ENCODE measurements at places on chromosomes 13 and 19.

GRCh38 chr13:28492569-28493367 lies 2.2 kb downstream of the FLT1 start:
- no peak for DNase-seq

- peak; percentile 69 for DNase-seq
Observed at GRCh38 chr13:113491418-113491883, 940 bp upstream of the DCUN1D2 start.

GRCh38 chr19:32040236-32040635 lies 305.2 kb upstream of the ZNF507 start:
- DNase-seq, result no peak

- no peak for DNase-seq
Observed at GRCh38 chr19:47438793-47439220, 19.5 kb upstream of the MEIS3 start.

DNA sequence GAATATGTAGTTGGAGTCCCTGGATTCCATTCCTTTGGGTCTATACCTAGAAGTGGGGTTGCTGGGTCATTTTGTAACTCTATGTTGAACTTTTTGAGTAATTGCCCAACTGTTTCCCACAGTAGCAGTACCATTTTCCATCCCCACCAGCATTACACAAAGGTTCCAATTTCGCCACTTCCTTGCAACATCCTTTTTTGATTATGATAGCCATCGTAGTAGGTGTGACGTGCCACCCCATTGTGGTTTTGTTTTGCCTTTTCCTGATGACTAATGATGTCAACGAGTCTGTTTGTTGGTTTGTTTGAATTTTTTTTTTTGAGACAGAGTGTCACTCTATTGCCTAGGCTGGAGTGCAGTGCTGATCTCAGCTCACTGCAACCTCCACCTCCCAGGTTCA lies 3.3 kb upstream of the PEX11G start:
- DNase-seq, result no peak

DNA sequence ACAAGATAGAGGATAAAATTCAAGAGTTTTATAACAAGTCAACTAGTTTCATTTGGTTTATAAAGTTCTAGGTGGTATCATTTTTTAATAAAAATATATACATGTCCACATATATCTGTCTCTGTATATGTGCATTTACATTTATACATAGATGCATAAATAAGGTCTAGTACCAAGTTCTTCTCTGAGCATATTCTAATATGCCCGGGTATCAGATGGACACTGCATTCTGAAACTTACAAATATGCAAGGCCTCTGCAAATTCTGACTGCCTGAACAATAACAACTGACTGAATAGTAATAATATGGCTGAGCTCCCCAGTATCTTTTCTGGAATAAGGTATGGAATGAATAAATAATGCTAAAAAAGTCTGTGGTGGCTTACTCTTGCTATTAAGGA lies 304.8 kb downstream of the KLF12 start:
- DNase-seq, result no peak

- no peak for DNase-seq
Observed at GRCh38 chr19:4368128-4368820, 24.9 kb downstream of the MPND start.

- no peak for DNase-seq
Observed at GRCh38 chr13:24348797-24349515, 39.6 kb downstream of the C1QTNF9 start.

GRCh38 chr19:7969555-7969939 lies 26.1 kb upstream of the TIMM44 start:
- no peak for DNase-seq

GRCh38 chr19:34173193-34173956 lies 1.1 kb downstream of the LSM14A start:
- DNase-seq, result no peak

GRCh38 chr19:49400029-49400428 lies 12.0 kb downstream of the KASH5 start:
- DNase-seq, result no peak

- DNase-seq, result no peak
Observed at GRCh38 chr13:25971459-25972145, 80.2 kb downstream of the SHISA2 start.

DNA sequence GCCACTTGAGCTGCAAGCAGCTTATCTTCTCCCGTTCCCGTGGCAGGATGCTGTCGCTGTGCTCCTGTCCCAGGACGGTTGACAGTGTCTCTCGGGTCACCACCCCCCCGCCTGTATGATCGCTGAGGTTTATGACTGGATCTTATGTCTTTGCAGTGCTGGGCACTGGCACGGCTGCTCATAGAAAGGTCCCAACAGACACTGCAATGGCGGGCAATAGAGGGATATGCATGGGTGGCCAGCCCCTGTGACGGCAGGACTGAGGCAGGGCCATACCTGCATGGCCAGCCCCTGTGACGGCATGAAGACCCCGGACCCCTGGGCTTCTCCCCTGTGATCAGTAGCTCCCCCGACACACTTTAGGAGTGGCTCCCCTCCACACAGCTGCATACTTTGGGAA lies 307.2 kb downstream of the TEX29 start:
- DNase-seq, result no peak

- DNase-seq, result peak; percentile 44
Observed at GRCh38 chr19:821231-821824, 427 bp downstream of the PLPPR3 start.

DNA sequence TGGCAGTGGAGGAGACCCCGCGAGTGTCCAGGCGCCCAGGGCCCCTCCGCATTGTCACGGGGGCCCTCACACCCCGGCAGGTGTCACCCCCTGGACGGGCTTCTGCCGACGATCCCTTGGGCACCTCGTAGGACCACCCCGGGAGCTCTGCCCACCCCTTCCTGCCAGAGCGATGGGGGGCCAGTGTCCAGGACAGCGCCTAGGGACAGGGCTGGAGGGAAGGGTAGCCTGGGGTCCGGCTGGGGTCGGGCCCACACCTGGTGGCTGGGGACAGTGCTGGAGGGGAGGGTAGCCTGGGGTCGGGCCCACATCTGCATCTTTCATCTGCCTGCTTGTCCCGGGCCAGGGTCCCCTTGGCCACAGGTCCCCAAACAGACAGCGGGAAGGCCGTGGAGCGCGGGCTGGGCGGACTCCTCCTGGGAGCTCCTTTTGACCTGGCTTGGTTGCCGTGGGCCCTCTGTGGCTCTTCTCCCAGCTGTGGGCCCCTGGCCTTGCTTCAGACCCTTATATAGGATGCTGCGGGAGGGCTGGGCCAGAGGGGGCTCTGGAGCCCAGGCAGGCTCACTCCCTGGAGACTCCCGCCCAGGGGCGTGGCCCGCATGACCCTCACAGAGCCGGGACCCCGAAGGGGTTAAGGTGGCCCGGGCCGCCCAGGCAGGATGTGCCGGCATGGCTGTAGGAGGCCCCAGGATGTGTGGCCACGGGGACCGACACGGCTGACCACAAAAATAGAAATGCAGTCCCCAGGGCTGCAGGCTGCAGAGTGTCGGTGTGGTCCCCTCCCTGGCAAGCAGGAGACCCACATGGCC lies 74.1 kb upstream of the MCF2L start:
- no peak for DNase-seq

GRCh38 chr19:16325161-16325527 lies 518 bp downstream of the KLF2 start:
- DNase-seq, result peak; percentile 55

- peak; percentile 57 for DNase-seq
Observed at GRCh38 chr19:17227798-17228367, 1.9 kb downstream of the OCEL1 start.

DNA sequence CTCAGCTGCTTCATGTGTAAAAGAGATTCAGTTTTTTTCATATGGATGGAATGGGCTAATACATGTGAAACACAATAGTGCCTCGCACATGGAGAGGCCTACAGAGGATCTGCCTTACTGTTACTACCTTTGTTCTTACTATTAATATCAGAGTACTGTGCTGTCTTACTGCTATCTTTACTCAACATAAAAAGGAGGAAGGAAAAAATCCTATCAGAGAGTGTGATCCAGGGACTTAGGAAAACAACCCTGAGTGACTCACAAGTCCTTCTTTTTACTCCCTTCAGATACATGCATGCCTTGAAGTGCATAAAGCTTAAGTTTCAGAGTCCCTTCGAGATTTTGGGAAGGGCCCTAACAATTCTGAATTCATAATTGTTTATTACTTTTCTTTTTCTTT lies 136.8 kb downstream of the TBC1D4 start:
- no peak for DNase-seq

- no peak for DNase-seq
Observed at GRCh38 chr13:102580552-102581169, 16.1 kb upstream of the TPP2 start.

DNA sequence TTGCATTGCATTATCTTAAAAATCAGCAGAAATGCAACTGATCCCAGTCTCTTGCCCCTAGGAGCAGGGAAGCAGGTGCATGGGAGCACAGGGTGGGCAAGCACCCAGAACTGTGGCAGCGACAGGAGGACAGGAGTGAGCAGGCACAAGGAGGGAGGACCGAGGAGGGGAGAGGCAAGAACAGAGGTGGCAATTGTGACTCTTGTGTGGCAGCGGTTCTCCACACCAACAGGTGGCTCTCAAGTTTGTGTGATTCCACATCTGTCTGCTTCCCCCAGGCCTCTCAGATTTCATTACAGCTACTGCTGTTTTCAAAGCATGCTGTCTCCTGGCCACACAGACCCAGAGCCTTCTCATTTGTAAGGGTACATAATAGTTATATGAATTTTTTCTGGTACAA lies 108.5 kb downstream of the STK24 start:
- no peak for DNase-seq

GRCh38 chr19:1155352-1156304 lies 18.4 kb downstream of the SBNO2 start:
- DNase-seq, result no peak

DNA sequence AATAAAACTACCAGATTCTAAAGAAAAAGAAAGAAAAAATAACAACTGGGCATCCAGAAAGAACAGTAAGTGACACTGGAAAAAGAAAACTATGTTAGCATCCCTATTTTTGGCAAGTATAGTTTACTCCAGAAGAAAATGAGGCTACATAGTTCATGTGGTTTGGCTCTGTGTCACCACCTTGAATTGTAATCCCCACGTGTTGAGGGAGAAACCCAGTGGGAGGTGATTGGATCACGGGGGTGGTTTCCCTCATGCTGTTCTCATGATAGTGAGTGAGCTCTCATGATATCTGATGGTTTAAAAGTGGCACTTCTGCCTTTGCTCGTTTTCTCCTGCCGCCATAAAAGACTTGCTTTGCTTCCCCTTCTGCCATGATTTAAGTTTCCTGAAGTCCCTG lies 76.9 kb downstream of the ITGBL1 start:
- DNase-seq, result no peak

DNA sequence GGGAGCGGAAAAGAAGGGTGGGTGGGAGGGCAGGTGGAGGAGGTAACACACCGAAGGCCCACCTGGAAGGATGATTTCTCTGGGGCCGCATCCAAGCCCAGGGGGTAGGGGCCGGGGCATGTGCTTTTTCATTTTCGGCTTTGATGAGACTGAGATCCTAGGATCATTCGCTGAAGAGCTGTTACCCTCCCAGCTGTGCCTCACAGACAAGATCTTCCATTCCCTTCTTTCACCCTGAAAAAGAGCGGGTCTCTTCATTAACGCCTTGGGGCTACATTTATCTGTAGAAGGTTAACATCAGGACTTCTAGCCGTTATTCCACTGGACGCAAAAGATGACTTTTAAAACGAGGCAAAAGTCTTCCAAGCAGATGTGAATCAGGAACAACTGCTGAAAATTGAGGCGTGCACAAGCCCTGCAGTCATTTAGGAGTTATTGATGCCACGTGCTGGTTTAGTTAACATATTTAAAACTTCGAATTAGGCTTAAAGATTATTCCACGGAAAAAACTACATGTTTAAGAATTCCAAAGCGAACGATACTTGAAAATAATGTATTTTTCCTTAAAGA lies 1.1 kb downstream of the LMO7 start:
- DNase-seq, result no peak

- DNase-seq, result no peak
Observed at GRCh38 chr13:42153199-42154113, 105.0 kb downstream of the DGKH start.

- DNase-seq, result peak; percentile 43
Observed at GRCh38 chr13:43303033-43303729, 279.8 kb downstream of the DNAJC15 start.

GRCh38 chr19:11061952-11062351 lies 27.3 kb upstream of the LDLR start:
- no peak for DNase-seq

DNA sequence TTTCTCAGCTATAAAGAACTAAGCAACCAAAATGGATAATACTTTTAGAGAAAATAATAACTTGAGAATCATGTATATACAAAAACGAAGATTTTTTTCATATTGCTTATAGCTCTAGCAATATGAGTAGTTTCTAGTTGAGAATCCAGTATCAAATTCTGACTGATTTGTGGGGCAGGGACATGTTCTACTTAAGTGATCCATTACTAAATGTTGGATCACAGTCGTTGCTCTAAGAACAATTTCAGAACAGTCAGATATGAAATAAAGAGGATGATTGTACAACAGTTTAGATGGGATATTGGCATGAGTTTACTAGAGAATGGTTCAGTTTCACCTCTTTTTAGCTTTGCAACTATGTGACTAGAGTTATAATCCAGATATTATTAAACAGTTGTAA lies 39.9 kb downstream of the SOX21 start:
- DNase-seq, result no peak

DNA sequence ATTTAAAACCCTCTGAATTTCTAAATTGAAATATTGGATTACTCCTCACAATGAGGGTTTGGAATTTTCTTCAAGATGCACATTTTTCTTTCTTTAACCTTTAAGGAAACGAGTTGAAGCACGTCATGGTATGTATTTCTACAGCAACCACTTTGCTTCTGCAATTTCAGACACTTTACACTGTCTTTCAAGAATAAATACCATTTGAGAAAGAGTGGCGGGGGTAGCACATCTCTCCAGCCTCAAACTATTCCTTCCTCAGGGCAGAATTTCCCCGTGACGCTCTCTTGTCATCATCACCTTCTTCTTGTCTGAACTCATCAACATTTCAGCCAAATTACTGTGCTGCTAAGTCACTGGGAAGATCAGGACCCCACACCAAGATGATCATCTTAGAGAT lies 1073.4 kb downstream of the EFNB2 start:
- no peak for DNase-seq

DNA sequence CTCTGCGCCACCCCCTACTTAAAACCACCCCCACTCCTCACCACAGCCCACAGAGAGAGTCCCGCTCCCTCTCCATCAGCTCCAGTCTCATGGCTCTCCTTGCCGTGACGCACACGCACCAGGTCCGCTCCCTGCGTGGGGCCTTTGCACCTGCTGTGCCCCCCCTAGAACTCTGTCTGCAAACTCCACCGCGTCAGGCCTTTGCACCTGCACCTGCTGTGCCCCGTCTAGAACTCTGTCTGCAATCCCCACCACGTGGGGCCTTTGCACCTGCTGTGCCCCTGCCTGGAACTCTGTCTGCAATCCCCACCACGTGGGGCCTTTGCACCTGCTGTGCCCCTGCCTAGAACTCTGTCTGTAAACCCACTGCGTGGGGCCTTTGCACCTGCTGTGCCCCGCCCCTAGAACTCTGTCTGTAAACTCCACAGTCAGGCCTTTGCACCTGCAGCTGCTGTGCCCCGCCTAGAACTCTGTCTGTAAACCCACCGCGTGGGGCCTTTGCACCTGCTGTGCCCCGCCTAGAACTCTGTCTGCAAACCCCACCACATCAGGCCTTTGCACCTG lies 4.2 kb downstream of the SHC2 start:
- no peak for DNase-seq
